AG10803 (cell line): ENCODE measurements at places on chromosomes 7 and 10.

DNA sequence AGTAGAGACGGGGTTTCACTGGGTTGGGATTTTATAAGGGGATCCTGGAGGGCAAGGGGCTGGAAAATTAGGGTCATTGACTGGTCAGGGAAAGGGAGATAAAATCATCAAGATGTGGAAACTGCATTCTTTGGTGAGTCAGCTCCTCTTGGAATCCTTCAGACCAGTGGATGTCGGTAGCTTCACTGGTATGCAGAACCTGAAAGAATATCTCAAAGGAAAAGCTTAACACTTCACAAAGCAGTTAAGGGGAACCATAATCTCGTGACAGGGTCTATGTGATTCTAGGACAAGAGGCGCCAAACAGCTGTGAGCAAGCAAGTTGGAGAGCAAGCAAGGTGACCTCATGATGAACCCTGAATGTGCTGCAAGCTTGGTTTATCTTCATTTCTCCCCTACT lies 634.7 kb upstream of the AUTS2 start:
- peak; percentile 95 for DNase-seq

GRCh38 chr7:2403718-2404648 lies 572 bp downstream of the CHST12 start:
- DNase-seq, result peak; percentile 25

GRCh38 chr7:55483046-55483445 lies 89.3 kb downstream of the VOPP1 start:
- no peak for DNase-seq

DNA sequence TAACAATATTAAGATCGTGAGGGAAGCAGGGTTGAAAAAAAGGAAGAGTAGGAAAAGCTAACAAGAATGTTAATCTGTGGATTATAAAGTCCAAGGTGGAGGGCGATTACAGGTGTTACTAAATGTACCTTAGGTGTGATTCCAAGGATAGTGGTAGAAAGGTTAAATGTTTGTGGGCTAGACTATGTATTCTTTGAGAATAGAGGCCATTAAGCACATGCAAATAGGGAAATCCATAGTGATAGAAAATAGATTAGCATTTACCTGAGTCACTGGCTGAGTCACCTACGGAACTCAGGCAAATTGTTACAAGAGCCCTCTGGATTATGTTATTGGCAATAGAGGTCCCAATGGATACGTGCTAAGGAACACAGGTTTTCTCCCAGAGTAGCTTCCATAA lies 9.0 kb downstream of the MGAM2 start:
- DNase-seq, result no peak

- no peak for DNase-seq
These were observed 2.4 kb downstream of the NOLC1 start for GRCh38 chr10:102154466-102155116.

DNA sequence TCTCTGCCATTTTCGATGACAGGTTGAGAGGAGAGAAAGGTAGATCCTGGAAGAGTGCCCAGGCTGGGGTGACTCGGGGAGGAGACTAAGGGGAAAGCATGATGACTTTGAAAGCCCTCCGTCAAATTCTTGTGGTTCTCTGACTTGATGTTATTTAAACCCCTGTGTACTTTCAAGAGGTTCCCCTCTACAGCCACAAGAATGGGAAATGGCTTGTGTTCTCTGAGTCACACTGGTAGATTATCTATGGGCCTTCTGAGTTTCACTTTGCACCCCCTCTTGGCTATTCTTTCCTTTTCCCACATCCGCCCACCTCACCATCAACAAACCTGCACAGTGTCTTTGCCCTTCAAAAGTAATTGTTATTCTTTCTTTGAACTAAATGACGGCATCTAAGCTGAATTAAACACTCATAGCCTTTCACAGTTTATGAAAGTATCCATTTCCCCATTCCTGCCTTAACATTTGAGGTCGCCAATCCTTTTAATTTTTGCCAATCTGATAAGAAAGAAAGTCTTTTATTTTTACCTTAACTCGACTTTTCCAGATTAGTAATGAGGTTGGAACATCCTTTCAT lies 24.1 kb downstream of the PRF1 start:
- peak; percentile 12 for DNase-seq

DNA sequence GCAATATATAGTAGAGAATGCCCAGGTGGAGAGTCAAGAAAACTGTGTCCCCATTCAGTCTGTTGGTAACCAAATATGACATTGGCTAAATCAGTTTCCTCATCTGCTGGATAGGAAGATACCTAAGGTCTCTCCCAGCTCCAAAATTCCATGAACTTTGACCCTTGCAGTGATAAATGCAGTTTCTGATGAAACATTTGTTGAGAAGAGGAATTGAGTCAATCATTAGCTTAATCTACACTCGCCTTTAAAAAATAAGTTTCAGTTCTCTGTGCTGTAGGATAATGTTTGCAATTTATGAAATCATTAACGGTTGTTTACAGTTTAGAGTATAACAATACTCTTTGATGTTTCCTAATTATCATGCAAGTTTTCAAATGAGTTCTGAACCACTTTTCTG lies 38.0 kb upstream of the SLC25A13 start:
- DNase-seq, result no peak

- DNase-seq, result peak; percentile 79
These were observed 15.6 kb upstream of the RFC2 start for GRCh38 chr7:74269757-74270277.

DNA sequence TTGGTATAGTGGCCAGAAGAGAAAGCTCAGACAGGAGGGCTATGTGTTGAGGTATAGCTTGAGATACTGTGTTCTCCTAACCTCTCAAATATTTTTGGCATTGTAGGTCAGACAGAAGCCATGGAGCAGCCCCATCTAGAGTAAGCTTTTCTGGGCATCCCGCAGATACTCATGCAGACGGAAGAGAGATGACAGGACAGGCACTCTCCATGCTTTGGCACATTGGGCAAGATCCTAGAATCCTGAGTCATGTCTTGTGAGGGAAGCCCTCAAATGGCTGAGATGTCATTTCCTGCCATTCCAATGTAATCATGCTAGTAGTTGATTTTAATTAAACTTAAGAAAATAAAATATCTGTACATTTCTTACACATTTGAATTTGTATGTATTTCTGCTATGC lies 16.8 kb upstream of the KIF20B start:
- DNase-seq, result peak; percentile 49

DNA sequence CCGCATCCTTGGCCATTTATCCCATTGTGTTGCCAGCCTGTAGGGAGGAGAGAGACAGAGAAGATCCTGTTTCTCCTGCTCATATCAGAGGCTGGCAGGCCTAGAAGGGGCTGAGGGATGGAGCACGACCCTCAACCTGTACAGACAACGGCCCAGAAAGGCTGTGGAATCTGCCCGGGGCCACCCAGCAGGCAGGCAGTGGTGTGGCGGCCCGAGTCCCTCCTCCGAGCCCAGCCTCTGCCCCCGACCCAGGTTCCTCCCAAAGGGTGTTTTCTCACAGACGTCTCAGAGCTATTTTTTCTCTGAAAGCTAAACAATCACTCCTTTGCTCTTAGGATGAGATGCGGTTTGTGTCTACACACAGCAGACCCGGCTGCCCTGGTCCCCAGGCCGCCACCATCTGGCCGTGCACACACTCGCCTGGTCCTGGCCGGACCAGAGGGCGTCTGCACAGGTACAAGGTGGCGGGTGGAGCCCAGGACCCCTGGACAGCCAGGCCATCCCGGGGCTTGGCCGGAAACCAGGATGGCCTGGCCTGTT lies 69.3 kb downstream of the FOXL3 start:
- no peak for DNase-seq

DNA sequence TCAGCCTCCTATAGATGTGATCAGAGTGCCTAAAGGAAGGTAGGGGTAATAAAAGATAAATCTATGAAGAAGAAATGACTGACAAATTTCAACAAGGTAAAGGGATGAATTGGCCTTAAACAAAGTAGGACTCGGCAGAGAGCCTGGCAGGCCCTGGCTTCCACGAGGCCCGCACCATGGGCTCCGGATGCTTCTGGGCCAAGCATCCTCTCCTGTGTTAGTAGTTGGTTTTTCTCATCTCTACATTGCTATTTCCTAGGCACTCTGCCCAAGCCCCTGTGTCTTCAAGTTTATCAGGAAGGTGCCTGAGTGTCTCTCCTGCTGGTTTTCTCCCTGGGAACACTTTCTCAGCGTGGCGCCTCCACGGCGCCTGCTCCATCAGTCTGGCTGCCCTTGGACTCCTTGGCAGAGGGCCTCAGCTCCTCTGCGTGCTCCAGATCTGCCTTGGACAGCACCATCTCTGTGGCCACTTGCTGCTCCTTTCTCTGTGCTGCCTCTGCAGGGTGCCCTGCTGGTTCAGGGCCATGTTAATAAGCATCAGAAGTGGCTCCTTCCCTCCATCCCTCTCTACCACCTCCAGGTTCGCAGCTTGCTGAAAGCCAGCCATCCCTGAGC lies 413.3 kb upstream of the DPP6 start:
- DNase-seq, result no peak

GRCh38 chr10:44932517-44933450 lies 21.6 kb downstream of the TMEM72 start:
- DNase-seq, result peak; percentile 76

- DNase-seq, result no peak
These were observed 33.0 kb downstream of the ZNF33A start for GRCh38 chr10:38043516-38043915.

DNA sequence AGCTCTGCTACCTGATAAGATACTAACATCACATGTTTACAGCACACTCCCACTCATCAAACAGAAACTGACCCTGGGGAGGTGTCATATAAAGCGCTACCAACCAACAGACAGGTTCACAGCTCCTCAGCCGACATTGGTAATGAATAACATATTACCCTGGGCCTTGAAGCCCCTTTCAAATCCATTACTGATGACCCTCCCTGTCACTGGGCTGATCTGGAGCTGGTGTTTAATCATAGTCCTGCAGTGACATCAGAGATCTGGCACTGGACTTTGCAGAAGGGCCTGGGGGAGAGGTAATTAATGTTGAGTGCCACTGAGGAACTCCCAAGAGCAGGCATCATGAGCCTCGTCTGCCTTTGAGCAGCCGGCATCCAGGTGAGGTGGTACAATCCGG lies 306.5 kb upstream of the NFE2L3 start:
- DNase-seq, result no peak

GRCh38 chr10:1961989-1962388 lies 224.7 kb upstream of the ADARB2 start:
- no peak for DNase-seq

DNA sequence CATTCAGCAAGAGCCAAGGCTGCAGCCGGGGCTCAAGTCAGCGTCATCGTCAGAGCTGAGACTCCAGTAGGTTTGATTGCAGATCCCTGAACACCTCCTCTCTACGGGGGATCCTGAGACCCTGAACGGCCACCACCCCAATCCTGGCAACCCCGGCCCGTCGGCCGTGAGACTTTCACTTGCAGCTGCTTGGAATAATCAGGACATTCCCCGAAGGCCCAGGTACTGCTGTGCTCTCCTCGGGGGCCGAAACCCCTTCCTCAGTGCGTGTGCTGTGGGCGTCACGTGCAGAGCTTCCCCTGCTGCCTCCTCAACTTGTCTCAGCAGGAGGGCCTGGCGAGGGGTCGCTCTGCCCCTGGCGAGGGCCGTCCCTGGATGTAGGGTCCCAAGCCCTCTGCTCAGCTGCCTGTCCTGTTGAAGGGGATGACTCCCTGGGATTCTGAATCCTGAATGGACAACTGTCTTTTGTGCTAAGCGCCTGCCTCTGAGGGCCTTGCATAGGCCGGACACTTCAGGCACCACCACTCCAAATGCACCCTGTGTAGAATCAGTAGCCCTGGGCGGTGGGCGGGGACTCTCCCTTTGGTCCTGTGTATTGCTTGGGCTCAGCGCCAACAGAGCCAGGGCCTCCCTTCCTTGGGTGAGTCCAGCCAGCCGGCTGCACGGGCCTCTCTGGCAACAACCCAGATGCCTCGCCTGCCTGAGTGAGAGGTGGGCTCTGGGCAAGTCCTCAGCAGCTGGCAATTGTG lies 63.8 kb upstream of the EBF3 start:
- no peak for DNase-seq

- DNase-seq, result peak; percentile 78
These were observed 494 bp downstream of the REPIN1 start for GRCh38 chr7:150368884-150369747.

DNA sequence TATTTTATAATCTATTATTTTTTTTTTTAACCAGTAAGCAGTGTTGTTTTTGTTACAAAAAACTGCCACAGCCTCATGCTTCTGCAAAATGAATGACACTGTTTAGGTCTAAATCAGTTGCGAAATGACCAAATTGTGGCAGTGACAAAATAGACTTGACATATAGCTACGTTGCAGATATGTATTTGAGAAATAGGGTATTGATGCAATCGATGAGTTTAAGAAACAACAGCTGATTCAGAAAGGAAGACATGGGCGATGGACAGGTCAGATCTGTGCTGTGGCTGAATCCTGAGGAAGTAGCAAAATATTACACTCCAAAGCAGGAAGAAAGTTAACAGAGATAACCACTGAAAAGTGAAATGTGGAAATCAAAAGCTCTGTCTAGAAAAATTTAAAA lies 89.0 kb upstream of the STEAP4 start:
- no peak for DNase-seq

GRCh38 chr7:55570218-55570873 lies 2.0 kb downstream of the VOPP1 start:
- DNase-seq, result peak; percentile 43

DNA sequence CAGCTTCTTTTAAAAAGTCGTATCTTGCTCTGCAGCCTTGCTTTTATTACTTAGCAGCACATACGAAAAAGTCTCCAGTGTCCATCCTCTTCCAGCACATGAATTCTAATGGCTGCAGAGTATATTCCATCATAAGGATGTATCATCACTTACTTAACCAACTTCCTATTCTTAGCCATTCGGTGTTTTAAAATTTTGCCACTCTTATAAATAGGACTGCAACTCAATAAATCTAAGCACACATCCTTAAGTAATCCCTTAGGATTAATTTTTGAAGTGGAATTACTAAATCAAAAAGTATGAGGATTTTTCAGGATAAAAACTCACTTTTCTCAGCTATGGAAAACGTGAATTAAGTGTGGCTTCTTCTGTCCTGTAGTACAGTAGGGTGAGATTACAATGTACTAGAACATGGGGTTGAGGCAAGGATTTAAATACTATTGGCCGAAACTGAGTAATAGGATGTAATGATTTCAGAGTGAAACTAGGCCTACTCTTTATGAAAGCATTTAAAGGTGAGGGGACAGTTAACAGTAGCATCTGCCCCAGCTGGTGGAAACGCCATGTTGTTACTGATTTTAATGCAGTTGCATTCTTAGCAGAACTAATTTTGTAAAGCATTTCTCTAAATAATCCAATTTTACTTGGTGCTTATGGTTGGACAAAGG lies 1035.5 kb downstream of the LRMDA start:
- no peak for DNase-seq

GRCh38 chr7:70787771-70788170 lies 344.2 kb upstream of the GALNT17 start:
- DNase-seq, result no peak

DNA sequence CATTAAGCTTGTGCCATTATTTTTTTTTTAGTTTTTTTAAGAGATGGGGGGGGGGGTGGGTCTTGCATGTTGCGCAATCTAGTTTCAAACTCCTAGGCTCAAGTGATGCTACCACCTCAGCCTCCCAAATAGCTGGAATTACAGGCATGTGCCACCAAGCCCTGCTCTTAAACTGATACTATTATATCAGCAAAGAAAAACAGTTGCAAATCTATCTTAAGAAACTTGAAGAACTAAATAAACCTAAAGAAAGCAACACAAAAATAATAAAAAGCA lies 47.5 kb downstream of the BRAF start:
- DNase-seq, result no peak
